ENCODE measurements at places on chromosomes 2 and 18.

- no peak for DNase-seq
Measured at GRCh38 chr18:41462946-41463345, 492.1 kb upstream of the PIK3C3 start.

DNA sequence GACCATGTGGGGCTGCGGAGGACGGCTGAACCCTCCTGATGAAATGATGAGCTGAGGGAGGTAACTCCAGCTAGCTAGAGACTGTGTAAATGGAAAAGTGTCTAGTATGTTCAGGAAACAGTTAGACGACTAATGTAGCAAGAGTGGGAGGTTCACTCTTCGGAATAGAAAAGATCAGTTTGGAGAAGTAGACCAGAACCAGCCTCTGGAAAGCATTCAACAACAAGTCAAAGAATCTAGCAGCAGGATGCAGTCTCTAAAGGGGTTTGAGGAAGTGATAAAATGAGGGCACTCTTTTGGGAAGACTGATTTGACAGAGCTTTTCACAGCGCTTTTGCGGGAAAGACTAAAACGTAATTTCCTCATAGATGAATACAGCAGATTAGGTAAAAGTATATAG, 79.6 kb downstream of the GAREM1 start:
- no peak for DNase-seq

GRCh38 chr2:62611854-62612253, 93.7 kb upstream of the EHBP1 start:
- no peak for DNase-seq

DNA sequence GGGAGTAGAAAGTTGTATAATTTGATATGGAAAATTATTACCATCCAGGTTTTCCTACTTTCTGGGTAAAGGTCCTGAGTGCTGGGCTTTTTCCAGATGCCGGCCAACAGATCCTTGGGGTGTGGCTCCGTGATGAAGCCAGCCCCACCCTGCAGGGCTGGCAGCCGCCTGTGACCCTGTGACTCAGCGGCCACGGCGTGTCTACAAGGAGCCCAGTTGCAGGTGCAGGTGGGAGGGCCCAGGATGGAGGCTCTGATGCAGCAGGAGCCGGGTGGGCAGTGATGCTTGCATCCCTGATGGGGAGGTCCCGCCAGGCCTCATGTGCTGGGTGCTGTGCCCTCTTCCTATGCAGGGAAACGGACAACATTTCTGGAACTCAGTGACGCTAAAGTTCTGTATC, 96.0 kb upstream of the ALKAL2 start:
- DNase-seq: no peak

DNA sequence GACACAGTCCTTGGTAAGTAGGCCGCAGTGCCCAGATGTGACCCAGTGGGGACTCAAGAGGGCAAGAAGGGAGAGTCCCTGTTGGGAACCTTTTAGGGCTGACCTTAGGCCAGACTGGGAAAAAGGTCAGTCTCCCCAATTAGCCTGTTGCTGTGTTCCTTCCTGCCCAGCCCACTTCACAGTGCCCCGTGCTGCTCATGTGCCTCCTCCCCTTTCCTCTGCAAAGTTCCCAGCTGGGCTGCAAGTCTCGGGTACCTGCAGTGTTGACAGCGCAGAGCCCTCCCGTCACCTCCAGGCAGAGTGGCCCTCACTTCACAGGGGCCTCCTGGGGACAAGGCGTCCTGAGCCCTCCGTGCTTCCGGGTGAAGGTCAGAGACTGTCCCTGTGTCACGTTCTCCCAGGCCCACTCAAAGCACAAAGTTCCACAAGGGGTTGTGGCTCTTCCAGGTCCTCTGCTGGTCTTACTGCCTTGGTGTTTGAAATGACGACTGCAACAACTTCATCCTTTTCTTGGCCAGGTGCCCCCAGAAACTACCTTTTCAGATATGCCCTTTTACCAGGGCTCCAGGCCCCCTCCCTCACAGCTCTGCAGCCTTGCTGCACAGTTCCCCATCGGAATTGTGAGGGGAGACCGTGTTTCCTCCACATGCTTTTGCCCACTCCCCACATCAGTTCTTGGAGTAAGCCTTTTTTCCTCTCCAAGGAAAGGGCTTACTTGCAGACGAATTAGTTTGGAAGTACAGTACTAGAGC, 225.8 kb downstream of the ALPK2 start:
- DNase-seq: no peak

- DNase-seq: no peak
Measured at GRCh38 chr2:43925431-43925830, 70.4 kb downstream of the LRPPRC start.
